ENCODE measurements at places on chromosomes 13 and 19.
A peak's percentile ranks its signal among the peaks of the same experiment; 100 is the strongest.

DNA sequence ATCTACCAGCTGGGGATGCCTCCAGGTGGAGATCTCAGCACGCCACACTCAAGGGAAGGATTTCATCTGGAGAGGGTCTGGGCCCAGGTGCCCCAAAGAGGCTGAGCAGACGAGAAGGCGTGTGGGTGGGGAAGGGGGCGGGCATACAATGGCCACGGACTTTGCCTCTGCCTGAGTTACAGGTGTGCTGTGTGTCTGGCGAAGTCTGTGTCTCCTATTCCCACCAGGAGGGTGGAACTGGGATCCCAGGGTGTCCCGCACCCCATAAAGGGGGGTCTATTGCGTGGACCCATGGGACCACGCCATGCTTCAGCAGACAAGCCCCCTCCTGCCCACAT is 3.6 kb downstream of the TLE2 start:
- DNase-seq = no peak

DNA sequence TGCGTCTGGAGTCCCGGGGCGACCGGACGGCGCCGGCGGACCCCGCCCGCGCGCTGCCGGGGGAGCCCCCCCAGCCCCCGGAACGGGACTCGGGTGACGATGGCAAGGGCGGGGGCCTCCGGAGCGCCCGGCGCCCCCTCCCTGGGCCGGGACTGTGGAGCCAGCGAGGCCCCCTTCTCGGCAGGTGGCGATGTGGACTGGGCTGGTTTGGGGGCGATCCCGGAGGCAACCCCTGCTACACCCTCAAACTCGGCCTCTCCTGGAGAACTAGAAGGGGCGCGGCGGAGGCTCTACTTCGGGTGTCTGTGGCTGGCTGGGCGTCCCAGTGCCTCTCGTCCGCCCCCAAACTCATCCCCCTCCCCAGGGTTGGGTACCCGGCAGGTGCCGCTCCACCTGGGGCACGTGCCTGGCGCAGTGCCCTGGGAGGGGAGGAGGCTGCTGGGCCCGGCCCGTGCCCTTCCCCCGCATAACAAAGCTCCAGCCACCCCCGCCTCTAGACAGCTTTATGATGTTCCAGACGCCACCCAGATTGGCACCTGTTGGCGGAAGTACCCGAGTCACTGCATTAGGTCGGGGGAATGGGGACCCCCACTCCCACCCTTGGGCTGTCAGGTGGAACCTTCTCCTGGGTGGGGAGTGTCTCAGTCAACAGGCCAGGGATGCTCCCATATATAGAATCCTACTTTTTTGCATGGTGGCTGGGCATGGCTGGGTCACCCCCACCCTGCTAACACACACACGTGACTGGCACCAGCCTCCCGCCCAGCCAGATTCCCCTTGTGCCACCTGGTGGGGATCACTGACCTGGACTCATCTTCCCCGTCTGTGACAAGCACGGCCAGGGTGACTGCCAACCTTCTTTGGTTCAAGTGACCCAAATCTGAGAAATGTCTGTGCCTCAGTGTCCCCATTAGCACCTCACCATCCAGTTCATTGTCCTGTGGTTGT is 722 bp downstream of the PKN1 start:
- no peak for DNase-seq

DNA sequence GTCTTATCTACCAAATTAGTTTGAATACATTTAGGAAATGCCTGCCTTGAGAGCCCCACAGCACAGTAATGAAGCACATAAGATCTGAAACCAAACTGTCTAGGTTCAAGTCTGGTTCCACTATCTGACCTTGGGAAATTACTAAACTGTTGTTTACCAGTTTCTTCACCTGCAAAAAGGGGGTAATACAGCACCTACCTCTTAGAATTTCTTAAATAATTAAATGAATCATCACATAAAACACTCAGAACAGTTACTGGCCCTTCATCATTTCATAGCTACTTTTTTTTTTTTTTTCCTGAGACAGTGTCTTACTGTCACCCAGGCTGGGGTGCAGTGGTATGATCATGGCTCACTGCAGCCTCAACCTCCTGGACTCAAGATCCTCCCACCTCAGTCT is 59.6 kb downstream of the USP12 start:
- DNase-seq = no peak

- DNase-seq = no peak
These were observed 11.8 kb downstream of the CEACAM6 start for GRCh38 chr19:41767115-41767514.

DNA sequence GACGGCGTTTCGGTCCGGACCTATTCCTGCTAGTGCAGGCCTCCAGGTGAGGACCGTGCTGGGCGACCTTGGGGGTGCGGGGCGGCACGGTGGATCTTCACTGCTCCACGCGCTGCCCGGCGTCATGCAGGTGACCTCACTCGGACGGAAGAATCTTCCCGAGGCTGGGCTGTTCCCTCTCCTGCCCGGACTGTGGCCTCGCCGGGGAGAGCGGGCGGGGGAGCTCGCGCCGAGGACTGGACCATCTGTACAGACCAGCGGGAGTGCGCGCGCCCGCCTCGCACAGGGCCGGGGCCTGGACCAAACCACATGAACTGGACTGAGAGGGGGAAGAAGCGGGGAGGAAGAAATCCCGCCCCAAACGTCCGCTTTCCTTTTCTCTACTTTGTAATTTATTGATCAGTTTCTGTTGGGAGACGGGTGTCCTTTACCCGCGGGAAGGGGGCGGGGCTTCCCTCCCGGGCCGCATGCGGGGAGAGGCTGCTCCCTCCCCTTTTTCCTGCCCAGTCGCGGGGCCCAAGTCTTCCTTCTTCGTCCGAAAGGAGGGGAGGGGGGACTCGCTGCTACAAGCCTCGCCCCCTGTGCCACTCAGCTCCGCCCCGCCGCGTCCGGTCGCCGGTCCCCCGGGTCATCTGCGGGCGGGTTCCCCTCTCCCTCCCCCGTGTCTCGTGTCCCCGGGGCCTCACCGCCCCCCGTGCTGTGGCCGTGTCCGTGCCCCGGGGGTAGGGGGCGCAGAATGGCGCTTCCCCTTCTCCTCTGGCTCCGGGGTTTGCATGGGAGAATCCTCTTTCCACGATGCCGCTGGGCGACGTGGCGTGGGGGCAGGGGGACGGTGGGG is 4.9 kb downstream of the HRC start:
- DNase-seq = peak; percentile 95

DNA sequence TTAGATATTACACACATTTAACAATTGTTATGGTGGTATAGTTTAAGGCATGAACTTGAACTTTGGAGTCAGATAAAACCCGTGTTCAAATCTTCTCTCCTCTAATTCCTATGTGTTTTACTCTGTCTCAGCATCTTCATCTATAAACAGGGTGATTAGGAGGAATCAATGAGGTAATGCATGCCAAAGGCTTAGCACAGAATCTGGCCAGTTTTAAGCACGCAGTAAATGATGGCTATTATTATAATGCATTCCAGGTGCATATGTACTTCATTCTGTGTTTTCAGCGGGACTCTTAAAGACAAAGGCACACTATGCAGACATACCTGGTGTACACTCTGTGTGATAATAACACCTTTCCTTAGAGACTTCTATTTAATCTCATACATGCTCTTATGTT is 88.0 kb upstream of the FRY start:
- no peak for DNase-seq

GRCh38 chr13:25990801-25991200 is 61.0 kb downstream of the SHISA2 start:
- DNase-seq = no peak

DNA sequence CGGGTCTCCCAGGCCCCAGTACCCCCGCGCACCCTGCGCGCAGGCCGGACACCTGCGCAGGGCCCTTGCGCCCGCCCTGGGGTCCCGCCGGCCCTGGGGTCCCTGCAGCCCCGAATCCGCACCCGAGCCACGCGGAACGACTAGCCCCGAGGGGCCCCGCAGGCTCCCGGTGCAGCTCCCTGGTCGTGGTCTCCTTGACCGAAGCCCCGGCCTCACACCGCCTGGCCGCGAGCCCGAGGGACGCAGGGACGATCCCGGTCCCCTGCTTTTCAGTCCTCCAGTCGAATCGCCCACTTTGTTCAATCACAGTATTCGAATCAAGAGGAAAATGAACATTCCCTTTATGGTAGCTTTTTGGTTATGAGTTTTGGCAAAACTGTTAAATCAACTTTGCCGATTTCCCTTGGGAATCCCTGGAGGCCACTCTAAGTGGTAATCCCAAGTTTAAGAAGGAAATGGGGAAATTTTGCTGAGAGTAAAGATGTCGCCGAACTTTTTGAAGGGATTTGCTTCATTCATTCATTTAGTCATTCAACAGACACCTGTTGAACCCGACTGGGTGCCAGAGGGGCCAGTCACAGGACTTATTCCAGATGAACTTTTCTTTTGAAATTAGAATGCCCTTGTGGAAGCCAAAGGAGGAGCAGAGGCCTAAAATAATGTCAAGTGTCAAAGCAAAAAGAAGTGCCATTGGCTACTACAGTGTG is 75.0 kb downstream of the ZIC5 start:
- DNase-seq = no peak

GRCh38 chr13:60111691-60112090 is 52.0 kb downstream of the DIAPH3 start:
- DNase-seq = no peak

DNA sequence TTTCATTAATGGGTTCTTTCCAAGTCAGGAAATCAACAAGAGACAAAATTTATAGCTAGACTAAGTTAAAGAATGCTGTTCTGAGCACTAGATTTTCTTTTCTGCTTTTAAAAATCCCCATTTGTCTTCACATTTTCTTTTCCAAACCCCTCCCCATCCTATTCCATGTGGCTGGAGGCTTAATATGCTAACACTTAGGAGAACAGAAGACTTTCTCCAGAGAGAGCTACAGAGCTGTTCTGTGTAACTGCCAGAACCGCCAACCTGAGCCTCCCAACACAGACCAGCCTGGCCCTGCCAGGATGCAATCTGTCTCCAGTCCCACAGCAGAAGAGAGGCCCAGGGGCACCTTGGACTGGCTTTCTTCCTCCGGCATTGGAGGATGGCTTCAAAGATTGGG is 264.1 kb downstream of the NDFIP2 start:
- no peak for DNase-seq

- DNase-seq = peak; percentile 94
These were observed 12.2 kb upstream of the CDC16 start for GRCh38 chr13:114222461-114222968.

GRCh38 chr19:11187441-11187840 is 9.9 kb downstream of the KANK2 start:
- no peak for DNase-seq

DNA sequence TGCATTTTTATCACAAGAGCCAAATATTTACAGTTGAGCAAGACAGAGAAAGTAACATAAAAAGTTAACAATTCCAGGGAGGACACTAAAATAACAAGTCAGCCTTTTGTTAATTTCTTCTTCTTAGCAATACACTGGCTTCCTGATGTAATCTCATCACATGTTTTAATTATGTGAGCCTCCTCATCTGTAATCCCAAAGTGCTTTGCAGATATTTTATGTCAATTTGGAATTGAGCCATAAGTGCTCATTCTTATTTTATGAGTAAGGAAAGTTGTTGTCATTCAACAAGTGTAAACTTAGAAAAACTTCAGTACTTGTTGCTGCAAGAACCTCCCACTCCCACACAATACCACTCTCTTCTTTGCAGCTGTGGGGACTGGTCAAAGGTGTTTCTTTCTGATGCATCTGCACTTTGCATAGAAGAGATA is 223.6 kb downstream of the GPC6 start:
- DNase-seq = no peak

DNA sequence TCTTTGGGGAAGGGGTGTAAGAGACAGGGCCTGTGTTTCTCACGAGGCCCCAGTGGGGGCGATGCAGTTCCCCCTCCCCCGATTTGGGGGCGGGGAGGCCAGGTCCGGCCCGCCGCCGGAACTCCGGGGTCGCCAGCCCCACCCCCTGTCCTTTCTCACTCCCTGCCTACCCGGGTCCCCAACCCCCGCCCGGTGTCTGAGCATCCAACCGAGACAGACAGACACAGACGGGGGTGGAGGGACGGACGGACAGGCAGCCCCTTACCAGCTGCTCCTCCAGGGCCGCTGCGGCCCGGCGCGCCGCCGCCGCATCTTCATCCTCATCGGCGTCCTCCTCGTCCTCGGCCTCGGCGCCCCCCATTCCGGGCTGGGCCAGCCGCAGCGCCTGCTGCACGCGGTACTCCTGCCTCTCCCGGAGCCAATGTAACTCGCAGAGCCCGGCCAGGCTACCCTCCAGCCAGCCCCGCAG is 397 bp downstream of the DACT3 start:
- no peak for DNase-seq

DNA sequence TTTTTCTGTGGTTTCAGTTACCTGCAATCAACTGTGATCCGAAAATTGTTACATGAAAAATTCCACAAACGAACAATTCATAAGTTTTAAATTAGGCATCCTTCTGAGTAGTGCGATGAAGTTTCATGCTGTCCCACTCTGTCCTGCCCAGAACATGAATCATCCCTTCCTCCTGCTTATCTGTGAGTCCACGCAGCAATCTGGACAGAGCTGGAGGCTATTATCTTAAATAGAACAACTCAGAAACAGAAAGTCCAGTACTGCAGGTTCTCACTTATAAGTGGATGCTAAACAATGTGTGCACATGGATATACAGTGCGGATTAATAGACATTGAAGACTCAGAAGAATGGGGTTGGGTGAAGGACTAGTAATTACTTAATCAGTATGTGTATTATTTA is 583.7 kb upstream of the SPRY2 start:
- DNase-seq = no peak

DNA sequence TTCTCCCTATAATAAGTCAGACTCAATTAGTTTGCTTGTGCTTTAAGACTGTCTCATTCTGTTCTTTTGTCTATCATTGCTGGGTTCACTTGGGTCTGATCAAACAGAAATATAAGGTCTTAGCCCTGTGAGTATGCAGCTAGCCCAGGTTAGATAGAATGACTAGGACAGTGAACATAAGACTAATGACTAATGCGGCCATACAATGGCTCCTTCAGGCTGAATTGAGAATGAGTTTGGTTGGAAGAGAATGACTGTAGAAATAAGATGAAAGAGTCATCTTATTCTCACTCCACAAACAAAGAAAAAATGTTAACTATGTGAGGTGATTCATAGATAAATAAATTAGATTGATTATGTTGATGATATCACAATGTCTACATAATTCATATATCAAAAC is 50.1 kb upstream of the OBI1 start:
- DNase-seq = no peak

DNA sequence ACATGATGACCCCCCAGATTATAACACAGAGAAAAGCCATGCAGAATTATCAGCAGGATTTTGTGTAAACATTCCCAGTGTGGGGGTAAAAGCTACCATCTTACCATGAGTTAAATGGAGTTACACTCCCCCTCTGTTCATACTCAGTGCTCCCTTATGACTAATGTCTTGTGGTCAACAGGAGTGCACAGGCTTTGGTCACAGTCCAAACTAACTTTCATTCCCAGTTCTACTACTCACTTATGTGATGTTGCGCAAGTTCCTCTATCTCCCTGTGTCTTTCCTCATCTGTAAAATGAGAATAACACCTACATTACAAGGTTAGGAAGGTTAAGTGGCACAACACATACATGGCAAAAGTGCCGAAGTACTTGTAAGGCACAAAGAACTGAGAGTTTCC is 277.9 kb downstream of the RBM26 start:
- DNase-seq = peak; percentile 94

Data from MV-4-11 (cell line).